ENCODE measurements at places on chromosomes 13 and 19.

DNA sequence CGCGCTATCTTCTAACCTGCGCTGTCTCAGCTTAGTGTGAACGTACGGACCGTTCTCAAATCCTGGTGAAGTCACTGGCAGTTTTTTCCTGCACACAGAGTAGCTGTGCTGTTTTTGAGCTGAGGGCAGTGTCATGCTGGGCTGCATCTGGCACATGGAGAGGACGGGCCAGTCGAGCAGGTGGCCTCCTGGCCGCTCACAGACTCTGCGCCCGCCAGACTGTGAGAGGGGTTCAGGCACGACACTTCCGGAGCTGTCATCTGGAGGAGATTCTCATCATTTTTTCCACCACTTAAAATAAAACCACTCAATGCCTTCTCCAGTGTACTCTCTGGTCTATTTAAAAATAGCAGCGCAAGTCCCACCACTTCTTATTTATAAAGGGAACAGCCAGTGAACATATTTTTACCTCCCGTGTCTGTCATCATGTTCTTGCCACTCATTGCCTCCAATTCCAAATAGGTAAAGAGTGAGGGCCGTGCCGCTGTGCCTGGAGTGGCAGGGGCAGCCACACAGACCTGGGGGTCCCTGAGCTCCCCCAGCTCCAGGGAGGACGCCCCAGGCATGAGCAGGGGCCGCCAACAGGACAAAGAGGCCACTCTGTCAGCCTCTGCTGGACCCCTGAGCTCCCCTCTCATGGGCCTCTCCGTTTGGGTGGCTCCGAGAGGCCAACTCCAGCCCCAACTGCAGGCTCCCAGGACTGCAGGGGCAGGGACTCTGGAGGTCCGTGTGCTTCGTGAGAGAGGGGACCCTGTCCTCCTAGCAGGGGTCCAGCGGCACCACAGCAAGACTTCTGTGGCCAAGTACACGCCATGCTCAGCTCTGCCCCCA, 36.9 kb upstream of the GRTP1 start:
- DNase-seq: no peak

- no peak for DNase-seq
Measured at GRCh38 chr13:27728271-27728670, 64.0 kb upstream of the GSX1 start.

- DNase-seq: no peak
Measured at GRCh38 chr19:17420475-17420924, 653 bp downstream of the MVB12A start.

- no peak for DNase-seq
Measured at GRCh38 chr13:31081316-31081715, 80.4 kb downstream of the HSPH1 start.

- no peak for DNase-seq
Measured at GRCh38 chr13:21435687-21436151, 23.4 kb downstream of the ZDHHC20 start.

DNA sequence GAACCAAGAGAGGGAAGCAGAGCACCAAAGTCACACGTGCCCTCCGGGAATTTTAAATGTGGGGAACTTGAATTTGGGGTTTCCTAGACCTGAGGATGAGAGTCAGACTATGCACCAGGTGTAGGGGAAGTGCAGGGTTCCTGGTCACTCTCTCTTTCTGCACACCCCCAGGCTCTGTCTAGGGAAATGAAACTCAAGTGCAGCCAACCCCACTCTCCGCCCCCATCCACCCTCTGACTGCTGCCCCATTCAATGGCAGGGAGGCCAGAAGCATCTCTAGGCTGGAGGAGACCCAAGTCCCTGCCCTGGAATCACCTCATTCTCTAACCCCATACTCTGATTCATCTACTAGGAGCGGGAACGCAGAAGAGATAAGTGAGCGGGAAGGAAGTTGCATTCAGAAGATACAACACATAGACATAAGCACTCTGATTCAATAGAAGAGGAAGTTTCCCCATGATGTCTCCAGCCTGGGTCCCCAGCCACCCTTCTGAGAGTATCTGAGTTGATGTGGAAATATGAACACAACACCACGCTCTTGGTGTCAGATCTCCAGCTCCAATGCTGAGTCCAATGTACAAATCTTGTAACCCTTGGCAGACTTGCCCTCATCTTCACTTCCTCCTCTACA, 4.7 kb upstream of the SIGLEC14 start:
- DNase-seq: no peak

DNA sequence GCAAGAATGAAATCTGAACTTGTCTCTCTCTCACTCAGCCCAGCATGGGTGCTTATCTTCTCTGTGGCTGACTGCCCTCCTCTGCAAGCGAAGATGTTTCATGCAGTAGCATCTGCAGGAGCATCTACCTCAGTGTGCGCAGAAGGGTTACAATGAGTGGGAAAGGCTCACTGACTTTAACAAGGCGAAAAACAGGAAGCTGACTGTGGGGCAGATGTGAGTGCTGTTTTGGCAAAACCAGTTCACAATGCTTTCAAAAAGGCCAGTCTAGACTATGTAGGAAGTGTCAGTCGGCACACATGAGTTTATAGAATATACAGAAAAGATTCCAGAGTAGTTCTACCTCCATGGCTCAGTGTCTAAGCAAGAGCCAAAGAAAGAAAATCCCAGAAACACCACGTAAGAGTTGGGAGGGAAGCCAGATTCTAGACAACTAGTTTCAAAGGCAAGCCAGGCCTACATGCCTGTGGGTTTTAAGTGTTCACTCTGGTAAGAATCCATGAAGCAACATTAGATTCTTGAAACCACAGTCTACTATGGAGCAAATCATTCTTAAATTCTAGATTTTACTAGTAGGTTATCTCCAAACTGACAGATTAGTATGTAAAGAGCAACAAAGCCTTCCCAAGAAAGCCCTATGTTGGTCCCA, 124.5 kb downstream of the ABCC4 start:
- no peak for DNase-seq

- DNase-seq: no peak
Measured at GRCh38 chr13:111315347-111315995, 5.0 kb upstream of the TEX29 start.

GRCh38 chr13:103859952-103860351, 793.7 kb upstream of the SLC10A2 start:
- no peak for DNase-seq

All from activated CD4-positive, CD25-positive, alpha-beta regulatory T cell (primary cell).